ENCODE measurements at places on chromosomes 3 and 15.

- no peak for DNase-seq
Measured at GRCh38 chr15:22995795-22996194, 15.6 kb upstream of the CYFIP1 start.

GRCh38 chr15:88255484-88256278, 858 bp downstream of the NTRK3 start:
- DNase-seq: no peak

DNA sequence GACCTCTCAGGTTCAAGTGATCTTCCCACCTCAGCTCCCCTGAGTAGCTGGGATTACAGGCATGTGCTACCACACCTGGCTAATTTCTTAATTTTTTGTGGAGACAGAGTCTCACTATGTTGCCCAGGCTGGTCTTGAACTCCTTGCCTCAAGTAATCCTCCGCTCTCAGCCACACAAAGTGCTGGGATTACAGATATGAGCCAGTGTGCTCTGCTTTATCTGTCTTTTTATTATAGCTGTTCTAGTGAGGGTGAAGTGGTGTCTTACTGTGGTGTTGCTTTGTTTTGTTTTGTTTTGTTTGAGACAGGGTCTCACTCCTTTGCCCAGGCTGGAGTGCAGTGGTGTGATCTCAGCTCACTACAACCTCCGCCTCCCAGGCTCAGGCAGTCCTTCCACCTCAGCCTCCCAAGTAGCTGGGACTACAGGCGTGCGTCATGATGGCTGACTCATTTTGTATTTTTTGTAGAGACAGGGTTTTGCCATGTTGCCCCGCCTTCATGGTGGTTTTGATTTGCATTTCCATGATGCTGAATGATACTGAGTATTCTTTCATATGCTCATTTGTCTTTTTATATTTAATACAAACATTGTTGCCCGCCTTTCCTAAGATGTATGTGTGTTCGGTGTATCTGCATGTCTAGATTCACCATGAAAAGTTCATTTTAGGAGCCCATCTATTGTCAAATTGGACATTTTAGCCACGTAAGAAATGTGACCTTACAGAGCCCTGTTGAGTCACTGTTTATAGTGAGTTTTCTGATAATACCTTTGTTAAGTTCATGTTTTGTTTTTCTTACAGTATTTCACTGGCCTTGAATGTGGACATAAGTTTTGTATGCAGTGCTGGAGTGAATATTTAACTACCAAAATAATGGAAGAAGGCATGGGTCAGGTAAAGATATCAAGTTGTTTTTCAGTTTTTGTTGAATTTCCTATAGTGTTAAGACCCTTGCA, 80.6 kb downstream of the ARIH1 start:
- no peak for DNase-seq

- no peak for DNase-seq
Measured at GRCh38 chr3:177158461-177158860, 38.8 kb downstream of the TBL1XR1 start.

- DNase-seq: no peak
Measured at GRCh38 chr3:32132121-32132520, 25.7 kb downstream of the GPD1L start.

DNA sequence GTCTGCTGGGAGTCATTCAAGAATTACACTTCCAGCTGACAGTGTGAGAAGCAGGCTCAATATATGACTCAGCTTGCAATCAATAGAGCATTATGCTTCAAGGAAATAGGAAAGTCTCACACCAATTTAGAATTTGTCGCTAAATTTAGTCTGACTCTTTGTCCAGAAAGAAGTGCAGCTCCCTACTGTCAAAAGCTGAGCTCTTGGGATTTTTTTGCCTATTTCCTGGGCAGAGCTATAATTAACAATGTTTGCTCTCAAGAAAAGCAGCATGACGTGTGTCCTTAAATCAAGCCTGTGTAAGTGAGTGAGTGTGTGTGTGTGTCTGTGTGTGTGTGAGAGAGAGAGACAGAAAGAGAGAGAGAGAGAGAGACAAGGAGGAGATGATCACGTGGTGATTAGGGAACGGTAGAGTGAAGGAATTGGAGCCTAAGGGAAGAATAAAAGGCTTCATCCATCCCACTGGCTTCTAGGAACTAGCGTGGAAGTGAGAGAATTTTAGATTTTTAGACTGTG, 16.4 kb upstream of the SLC35G2 start:
- peak; percentile 94 for DNase-seq

GRCh38 chr3:60582288-60582687, 669.0 kb downstream of the FHIT start:
- no peak for DNase-seq

GRCh38 chr15:100705065-100705464, 102.7 kb downstream of the ASB7 start:
- DNase-seq: no peak

- no peak for DNase-seq
Measured at GRCh38 chr15:47582233-47582632, 135.1 kb upstream of the SEMA6D start.

- DNase-seq: no peak
Measured at GRCh38 chr3:5056111-5056391, 66.0 kb upstream of the ARL8B start.

GRCh38 chr3:174332391-174332790, 526.7 kb upstream of the NAALADL2 start:
- no peak for DNase-seq

DNA sequence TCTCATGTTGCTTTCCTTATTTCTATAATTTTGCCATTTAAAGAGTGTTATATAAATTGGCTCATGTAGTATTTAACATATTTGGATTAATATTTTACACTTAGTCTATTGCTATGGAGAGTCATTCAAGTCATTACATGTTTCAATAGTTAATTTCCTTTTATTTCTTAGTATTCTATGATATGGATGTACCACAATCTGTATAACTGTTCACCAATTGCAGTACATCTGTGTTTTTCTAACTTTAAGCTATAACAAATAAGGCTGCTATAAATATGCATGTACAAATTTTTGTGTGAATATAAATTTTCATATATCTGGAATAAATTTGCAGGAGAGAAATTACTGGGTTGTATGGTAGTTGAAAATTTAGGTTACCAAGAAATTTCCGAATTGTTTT, 993.4 kb downstream of the NAALADL2 start:
- no peak for DNase-seq

DNA sequence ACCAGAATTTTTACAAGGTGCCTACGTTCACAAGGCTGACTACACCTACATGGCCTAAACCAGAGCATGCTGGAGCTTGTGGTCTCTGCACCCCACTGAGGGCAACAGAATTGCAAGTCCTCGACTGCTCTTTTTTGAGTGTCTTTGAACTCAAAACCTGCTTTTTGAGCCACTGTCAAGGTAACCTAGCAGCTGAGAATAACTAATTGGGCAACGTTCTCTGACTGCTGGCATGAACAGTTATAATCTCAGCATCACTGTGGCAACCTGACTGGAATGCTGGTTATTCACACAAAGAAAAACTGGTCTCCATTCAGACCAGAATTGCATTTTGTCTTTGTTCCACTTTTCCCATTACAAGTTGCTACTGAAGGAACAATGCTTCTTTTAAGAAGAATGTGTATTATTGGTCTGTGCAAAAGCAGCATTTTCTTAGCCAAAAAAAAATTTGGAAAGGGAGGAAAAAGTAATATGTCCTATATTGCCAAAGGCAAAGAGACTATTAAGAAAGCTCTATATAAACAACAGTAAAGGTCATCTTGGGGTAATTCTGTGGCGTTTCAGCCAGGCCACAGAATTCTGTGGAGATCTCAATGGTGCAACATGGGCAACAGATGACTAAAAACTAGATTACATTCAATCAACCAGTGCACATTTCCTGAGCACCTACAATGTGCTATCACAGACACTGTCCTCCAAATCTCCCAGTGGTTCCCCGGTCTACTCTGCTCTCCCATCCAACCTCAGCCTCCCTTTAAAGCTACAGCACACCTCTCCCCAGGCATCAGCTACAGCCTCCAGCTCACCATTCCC, 76.8 kb downstream of the TNIK start:
- DNase-seq: no peak

GRCh38 chr15:25775317-25775912, 87.7 kb downstream of the ATP10A start:
- DNase-seq: no peak

DNA sequence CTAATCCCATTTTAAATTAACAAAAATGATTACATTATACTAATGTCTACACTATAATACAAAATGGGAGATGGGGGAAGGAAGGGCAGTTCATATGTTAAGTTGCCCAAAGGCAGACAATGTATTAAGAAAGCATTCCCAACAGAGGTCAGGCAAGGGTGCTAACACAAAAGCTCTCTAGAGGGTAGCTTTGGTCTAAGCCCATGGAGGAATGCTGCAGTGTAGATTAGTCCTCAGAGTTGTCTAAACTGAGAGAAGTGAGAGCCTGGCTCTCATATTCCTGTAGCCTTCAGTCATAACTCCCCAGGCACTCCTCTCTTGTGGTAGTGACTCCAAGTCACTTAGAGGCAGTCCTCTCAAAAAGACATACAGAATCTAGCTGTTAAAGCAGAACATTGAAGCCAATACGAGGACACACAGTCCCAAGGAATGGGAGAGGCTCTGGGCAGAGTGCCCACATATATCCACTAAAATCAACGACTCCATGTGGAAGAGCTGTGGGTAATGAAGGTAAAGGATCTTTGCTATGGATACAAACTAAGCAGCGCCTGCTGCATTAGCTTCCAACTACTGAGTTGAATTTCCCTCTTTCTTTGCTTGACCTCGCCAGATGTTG, 14.5 kb downstream of the NEK10 start:
- DNase-seq: no peak
